ENCODE measurements at places on chromosomes 3 and 15. TPM values are rescaled to one million over a fixed set of nuclear protein-coding genes. Genes with fewer than 3 reads are reported as not detected.

- DNase-seq, result no peak
Measured at GRCh38 chr3:85554153-85554552, 595.4 kb downstream of the CADM2 start.

GRCh38 chr15:47675735-47676134, 41.6 kb upstream of the SEMA6D start:
- no peak for DNase-seq

DNA sequence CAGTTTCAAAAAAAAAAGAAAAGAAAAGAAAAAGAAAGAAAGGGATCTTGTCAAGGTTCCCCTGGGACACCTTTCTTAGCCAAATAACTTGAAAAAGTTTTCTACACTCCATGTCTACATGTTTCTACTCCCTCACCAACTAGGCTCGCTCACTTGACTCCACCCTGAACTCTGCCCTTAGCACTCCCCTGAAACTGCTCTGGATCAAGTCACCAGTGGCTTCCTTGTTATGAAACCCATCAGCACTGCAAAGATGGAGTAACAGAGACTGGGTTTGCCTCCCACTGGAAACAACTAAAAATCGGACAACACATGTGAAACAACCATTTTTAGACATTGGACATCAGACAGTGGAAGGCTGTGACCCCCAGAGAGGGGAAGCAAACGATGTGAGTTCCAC, 36.8 kb downstream of the TMEM40 start:
- DNase-seq, result no peak

- no peak for DNase-seq
Measured at GRCh38 chr3:40911928-40912327, 287.4 kb upstream of the CTNNB1 start.

DNA sequence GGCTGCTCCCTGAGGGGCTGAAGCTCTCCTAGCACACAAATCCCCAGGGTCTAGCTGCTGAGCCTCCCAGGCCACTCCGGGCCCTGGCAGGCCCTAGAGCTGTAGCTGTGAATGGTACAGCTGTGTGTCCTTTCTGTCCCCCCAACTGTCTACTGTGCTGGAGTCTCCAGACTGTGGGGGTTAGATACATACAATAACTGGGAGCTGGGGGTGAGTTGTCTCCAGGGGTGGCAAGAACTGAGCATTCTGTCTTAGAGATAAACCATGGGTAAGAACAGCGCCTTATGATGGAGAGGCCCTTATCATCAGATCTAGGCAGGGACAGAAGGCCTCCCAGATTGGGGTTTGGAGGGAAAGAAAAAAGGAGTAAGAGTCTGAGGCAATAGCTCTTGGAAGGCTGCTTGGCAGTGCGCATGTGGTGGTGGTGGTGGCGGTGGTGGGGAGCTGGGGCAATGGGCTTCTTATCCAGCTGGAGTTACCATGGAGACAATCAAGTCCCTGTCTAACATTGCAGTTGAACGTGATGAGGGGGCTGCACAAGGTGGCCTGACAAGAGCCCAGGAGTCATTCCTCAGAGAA, 3.6 kb downstream of the CYB561D2 start:
- DNase-seq, result no peak

- no peak for DNase-seq
Measured at GRCh38 chr3:50190936-50191660, at the start of gene GNAT1. Gene GNAT1, plus strand, starts transcription at chr3:50191610. Its CDS starts 116 bp downstream, at chr3:50191726.

- DNase-seq, result peak; percentile 53
Measured at GRCh38 chr15:52163321-52164190, 27.6 kb downstream of the GNB5 start.

DNA sequence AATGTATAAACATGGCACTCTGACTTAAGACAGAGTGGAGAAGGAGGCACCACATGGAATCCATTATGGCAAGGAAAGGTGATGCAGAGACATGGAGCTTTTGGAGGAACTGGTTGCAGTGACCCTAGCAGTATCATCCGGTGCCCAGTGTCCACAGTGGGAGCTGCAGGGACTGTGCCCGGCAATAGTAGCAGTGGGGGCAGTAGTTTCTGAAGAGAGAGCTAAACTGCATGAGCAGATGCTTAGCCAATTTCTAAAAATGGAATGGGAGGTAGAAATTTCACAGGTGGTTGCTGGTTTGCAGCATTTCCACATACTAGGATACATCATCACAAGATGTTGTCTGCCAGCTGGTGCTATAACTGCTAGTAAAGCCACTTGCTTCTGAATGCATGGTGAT, 7.8 kb upstream of the TM2D3 start:
- DNase-seq, result no peak

The EHD4 gene
- 4.0 TPM for total RNA-seq

The PLSCR2 gene
- not detected for total RNA-seq

The MST1 gene
- total RNA-seq, result 23.4 TPM

The ECT2 gene
- 11.5 TPM for total RNA-seq

The MUC20 gene
- not detected for total RNA-seq

The PLSCR5 gene
- total RNA-seq, result not detected

The CCR1 gene
- total RNA-seq, result not detected

The KBTBD8 gene
- 8.6 TPM for total RNA-seq
